Mammary epithelial cell (primary cell): ENCODE measurements at places on chromosomes 6 and 20. TPM values are rescaled to one million over a fixed set of nuclear protein-coding genes. Genes with fewer than 3 reads are reported as not detected.

The SRSF12 gene
- polyA plus RNA-seq, result 0.14 TPM

DNA sequence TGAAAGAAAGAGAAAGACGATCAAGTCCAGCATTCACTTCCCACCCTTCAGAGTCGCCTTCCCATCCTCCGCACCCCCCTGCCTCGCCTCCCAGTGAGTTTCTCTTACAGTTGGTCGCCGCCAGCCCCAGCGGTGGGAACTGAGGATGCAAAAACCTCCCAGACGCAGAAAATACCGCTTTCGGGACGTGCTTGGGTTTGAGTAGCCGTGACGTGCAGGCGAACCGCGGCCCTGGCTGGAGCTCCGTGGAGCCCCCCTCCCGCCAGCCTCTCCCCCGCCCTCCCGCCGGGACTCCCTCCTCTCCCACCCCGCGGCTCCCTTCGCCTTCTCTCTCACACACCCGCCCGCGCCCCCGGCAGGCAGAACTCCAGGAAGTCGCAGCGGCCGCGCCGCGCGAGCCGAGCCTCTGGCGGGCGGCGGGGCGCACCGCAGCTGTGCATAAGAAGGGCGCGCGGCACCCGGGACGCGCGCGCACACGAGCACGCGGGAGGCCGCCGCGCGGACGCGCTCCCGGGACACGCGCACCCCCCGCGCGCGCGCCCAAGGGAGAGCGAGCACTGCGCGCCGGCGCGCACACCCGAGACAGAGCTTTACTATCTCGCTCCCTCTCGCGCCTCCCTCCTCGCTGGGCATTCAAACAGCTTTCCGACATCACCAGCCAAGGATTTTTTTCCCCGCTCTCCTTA is at the start of gene ADGRB3:
Gene ADGRB3 (plus strand): TSS at position 557 of the 686 bp plus-strand sequence. CDS start 3,394 bp downstream, outside the sequence.
- peak; percentile 29 for DNase-seq

- DNase-seq, result peak; percentile 32
Measured at GRCh38 chr20:52312132-52312729, 120.7 kb upstream of the ZFP64 start.

DNA sequence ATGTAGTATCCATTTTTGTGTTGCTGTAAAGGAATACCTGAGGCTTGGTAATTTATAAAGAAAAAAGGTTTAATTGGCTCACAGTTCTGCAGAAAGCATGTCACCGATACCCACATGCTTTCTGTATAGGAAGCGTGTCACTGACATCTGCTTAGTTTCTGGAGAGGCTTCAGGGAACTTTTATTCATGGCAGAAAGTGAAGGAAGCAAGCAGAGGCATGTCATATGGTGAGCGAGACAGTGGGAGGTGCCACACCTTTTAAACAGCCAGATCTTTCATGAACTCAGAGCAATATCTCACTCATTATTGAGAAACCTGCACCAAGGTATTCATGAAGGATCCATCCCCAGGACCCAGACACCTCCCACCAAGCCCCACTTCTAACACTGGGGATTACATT is 3.5 kb downstream of the SUMO4 start:
- peak; percentile 81 for DNase-seq

The PDYN gene
- polyA plus RNA-seq, result not detected
